LHCN-M2 (cell line): ENCODE measurements at places on chromosomes 13 and 19.
A peak's percentile ranks its signal among the peaks of the same experiment; 100 is the strongest.

DNA sequence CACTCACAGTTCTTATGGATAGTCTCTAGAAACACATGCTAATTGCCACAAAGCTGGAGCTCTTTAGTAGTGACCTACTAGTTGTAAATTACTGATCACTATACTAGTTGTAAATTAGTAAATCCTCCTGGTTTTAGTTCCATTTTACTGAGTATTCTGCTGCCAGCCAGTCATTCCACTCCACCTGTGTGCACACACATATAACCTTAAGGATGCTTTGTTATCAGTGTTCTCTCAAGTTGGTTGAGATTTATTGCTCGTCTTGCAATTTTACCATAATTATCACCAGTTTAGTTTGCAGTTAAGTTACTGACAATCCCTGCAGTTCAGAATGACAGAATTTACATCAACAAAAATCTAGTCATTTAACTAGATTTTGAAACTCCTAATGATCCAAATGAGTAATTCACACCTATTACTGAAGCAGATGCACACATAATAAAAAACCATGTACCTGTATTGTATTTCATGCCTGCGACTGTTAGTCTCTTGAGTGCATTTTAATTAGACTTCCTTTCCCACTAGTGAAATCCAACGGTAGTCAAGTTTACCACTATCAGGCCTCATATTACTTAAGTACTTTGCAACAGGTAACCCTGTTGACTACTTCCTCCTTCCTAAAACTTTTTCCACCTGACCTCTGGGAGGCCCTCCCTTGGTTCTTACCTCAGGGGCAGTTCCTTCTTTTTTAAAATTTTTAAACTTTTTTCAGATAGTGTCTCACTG lies 7.6 kb downstream of the TPT1 start:
- peak; percentile 13 for DNase-seq

GRCh38 chr13:107865318-107865575 lies 350.1 kb downstream of the LIG4 start:
- no peak for DNase-seq

DNA sequence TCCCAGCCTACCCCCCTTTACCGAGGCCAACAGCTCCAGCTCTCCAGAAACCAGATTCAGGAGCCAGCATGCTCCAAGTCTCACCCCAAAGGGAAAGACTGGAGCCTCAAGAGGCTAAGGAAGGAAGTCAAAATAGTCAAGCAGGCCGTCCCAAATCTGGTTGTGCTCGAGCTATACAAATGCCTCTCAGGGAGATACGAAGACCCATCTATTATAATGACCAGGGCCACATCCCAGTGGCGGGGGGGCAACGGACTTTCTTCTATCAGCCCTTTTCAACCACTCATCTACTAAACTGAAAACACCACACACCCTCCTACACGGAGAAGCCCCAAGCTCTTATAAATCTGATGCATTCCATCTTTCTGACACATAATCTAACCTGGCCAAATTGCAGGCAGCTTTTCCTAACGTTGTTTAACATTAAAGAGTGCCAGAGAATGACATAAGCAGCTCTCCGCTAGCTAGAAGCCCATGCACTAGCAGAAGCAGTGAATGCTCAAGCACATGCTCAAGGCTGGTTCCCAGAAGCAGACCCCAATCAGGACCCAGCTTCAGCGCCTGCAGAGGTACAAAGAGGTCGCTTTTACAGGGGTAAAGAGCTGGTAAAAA lies 104.6 kb upstream of the ZNF98 start:
- DNase-seq = no peak

DNA sequence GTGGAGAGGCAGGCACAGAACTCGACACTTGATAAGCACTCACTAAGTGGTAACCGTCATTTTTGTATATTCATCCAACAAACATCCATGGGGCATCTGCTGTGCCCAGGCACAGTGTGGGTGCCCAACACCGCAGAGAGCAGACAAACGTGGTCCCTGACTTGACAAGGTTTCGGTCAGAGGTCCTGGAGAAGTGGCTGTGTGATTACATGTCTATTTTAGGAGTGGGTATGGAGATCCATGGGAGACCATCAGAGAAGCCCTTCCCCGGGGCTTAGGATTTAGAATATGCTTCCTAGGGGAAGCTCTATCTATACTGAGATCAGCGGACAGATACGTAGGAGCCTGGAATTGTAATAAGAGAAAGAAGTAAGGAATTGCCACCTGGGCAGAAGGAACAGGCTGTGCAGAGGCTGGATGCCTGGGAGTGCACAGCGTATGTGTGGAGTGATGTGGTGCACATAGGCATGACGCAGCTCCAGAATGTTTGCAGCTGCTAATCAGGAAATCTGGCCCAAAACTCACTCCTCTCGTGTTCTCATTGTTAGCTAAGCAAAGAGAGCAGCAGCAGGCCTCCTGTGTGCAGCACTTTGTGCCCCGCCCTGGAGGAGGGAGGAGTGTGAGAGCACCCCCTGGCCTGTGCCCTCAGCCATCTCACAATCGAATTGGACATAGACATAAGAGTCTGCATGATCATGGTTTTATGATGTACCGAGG lies 23.0 kb upstream of the IRS2 start:
- DNase-seq = peak; percentile 43

- no peak for DNase-seq
These were observed 15.8 kb upstream of the OR7A17 start for GRCh38 chr19:14901675-14902260.

- no peak for DNase-seq
These were observed 1560.2 kb downstream of the EFNB2 start for GRCh38 chr13:104975272-104975671.

DNA sequence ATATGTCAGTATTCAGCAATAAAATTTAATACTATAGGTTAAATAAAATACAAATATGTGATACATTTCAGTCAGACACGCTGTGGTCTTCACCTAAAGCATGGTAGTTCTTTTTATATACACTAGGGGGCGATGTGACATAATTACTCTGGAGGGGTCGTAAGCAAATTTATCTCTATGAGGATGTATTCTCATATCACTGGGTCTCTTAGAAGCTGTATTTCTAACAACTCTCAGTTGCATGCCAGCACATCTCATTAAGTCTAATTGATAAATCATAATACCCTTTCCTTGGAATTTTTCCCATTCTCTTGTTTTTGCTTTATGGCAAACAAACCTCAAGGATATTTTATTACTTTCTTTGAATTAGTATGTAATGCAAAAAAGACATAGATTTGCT lies 3.9 kb upstream of the PCDH17 start:
- no peak for DNase-seq

DNA sequence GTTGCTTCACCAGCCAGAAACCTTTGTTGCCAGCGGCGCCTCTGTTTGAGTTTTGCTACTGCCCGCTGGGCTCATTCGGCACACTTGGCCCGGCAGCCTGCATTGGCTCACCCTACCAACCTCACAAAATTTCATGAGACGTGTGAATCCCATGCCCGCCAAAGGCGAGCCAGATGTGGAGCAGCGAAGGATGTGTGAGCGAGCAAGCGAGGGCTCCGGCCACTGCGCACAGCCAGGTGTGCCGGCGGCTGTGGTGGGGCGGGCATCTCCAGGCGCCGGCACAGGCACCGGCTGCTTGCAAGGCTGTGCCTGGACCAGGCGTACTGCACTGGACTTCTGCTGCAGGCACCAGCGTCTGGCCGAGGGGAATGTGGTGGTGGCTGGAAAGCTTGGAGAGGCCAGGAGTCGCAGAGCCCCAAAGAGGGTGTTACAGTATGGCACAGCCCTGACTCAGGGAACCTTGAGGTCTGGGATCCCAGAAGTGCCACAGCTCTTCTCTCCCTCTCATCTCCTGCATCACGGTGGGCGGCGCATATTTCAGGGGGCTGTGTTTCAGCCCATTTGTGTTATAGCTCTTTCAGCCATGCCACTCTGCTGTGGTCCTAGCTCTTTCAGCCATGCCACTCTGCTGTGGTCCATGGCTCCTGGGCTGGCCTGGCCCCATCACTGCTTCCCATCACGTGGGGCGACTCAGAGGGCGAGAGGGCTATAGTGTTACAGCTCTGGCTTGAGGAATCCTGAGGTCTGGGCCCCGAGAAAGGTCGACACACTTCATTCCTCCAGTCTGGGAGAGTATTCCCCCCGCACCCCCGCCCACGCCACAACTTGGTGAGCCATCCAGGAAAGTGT lies 592.0 kb upstream of the SLITRK5 start:
- no peak for DNase-seq

DNA sequence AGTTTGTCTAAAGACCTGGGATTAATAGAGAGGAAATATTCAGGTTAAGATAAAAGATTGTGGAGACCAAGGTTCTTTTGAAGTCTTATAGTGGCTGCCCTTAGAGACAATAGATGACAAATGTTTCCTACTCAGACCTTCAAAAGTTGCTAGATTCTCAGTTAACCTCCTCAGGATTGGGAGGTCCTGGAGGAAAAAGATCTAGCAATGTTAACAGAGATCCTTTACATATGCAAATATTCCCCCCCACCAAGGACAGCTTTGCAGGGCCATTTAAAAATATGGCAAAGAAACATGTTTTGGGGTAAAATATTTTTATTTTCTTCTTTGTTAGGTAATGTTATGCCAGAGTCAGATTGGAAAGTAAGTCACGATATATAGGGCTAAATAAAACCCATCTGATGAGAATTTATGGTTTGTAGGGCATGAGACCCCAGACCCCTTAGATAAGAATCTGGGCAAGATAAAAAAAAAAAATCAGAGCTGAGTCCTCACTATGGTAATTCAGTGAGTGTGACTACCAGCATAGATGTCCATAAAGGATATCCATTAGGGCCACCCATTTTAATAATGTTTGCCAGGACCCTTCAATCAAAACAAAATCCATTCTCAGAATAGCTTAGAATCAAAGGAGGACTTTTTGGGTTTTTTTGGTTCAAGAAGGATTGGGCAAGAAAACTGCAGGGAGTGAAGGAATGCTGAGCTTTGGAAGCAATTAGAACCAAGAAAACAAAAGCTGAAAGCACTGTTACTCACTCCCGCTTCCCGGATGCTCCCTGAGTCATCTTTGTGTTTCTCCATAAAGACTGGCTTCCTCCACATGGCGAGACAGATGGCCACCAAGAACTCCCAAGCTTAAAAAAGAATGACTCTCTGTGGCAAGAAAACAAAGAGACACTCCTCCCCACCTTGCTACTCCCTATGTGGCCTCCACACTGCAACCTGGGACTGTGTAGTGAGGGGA lies 28.2 kb downstream of the VSTM1 start:
- peak; percentile 91 for DNase-seq

DNA sequence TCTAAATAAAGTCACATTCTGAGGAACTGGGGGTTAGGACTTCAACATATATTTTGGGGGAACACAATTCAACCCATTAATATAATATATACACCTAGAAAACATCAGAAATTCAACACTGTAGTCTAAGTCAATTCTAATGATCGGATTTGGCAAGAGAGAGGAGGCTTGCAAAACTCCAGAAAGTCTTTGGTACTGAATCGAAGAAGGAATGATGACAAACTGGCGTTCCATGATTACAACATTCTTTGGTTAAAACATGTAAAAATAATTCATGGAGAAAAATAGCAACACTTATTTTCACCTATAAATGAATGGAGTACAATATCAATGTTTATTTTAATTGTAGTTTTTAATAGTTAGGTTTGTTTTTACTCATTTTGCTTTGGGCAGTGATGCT lies 62.4 kb downstream of the MBNL2 start:
- DNase-seq = no peak

- DNase-seq = no peak
These were observed 8.2 kb downstream of the RNU6-9 start for GRCh38 chr19:901216-902092.

GRCh38 chr13:80778297-80778696 lies 437.4 kb upstream of the SPRY2 start:
- no peak for DNase-seq

DNA sequence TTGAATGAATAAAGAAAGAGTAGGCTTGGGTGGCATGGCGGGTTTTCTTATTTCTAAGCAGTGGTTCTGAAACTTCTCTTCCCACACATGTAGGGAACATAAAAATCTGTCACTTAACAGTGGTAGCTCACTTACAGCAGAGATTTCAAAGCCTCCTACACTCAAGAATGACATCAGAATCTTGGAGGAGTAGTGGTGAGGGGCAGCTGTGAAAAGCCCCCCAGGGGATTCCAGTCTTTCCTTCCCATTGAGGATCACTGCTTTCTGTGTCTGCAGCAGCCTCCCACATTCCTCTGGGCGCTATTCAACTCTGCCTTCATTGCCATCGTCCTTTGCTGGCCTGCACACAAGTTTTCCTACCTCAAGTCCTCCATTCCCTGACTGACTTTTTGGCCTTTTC lies 8.6 kb upstream of the NEK5 start:
- DNase-seq = no peak

DNA sequence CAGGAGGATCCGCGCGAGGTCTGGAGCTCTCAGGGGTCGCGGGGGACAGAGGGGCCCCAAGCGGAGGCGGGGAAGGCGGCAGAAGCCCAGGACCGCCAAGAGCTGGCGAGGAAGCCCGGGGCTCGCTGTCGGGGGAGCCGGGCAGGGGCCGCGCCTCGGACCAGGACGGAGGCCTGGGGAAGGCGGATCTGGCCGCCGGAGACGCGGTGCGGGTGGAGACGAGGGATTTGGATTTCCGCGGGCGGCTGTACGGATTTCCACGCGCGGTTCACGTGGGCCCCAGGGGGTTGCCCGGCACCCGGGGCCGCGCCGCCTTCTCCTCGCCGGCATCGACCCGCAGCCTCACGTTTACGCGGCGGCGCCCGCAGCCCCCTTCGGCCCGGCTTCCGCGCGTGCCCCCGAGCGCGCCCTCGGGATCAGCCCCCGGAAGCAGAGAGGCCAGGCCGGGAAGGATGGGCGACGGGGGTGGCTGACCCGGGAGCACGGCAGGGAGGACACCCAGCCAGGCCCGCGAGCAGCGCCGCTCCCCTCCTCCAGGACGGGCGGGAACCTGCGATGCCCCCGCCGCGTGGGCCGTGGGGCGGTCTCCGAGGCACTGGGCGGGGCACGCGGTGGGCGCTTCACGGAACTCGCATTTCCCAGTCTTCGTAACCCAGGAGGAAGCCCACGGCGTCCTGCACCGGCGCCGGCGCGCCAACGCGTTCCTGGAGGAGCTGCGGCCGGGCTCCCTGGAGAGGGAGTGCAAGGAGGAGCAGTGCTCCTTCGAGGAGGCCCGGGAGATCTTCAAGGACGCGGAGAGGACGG lies 4.7 kb downstream of the F7 start:
- DNase-seq = no peak

GRCh38 chr13:53054569-53054968 lies 26.0 kb downstream of the OLFM4 start:
- DNase-seq = no peak

DNA sequence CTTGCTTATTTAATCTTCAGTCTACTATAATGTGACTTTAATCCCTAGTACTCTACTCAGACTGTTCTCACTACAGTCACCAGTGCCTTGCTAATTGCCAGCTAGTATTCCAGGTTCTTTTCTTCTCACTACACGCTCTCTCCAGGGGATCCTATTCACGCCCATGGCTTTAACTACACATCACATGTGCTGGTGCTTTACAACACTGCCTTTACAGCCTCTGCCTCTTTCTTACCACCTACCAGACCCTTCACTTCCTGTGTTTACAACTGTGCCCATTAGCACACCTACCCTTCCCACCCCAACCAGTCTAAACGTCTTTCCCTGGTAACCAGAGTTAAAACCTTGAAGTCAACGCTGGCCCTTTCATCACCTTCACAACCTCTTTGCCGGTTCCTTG lies 249.5 kb downstream of the DNAJC15 start:
- DNase-seq = no peak
